ENCODE measurements at places on chromosomes 4 and X.

GRCh38 chr4:161252520-161253141 lies 911.2 kb downstream of the FSTL5 start:
- no peak for DNase-seq

GRCh38 chrX:41607264-41607832 lies 81.4 kb upstream of the GPR34 start:
- no peak for DNase-seq

DNA sequence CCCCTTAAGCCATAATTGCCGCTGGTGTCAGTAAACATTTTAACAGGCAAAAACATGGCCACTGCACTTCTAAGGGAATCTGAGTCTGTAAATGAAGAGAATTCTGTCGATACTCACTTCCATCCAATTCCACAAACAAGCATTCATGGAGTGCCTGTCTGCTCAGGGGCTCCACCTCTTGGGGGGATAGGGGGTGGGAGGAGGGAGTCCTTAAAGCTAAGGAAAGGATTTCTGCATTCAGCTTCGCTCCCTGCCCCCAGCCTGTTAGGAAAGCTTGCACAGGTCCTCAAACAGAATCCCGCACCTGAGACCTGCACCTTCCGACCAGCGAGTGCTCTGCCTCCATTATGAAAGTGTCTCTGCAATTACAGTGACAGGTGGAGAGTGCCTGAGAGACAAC lies 130.2 kb upstream of the KIT start:
- DNase-seq, result no peak

DNA sequence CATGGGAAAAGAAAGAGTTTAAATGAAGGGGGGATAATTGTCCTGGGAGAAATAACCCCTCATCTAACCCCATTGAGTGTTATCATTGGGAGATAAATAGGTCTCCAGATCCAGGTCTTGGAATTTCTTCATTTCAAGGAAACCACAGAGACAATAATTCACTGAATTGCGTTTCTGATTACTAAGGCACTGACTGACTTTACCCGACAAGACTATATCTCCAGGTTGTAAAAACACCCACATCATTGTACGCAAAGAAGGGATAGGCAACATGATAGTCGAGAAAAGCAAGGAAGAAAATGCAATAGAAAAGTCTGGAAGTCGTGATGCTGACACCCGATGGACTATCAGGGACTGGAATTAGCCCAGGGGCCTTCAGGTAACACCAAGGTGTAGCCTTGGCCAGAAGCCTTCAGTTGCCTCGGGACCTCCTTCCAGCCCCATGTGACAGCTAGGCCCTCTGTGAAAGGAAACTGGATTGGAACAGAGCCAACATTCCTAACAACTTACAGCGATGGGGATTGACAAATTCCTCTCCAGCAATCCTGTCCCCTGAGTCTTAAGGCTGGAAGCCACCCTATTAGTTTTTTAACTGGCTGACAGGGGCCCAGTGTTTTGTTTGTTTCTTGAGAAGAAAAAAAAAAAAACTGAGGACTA lies 46.5 kb upstream of the RAB9B start:
- no peak for DNase-seq

GRCh38 chr4:56757261-56757746 lies 64.2 kb downstream of the SPINK2 start:
- no peak for DNase-seq

GRCh38 chrX:113726898-113727297 lies 857.0 kb upstream of the HTR2C start:
- no peak for DNase-seq

DNA sequence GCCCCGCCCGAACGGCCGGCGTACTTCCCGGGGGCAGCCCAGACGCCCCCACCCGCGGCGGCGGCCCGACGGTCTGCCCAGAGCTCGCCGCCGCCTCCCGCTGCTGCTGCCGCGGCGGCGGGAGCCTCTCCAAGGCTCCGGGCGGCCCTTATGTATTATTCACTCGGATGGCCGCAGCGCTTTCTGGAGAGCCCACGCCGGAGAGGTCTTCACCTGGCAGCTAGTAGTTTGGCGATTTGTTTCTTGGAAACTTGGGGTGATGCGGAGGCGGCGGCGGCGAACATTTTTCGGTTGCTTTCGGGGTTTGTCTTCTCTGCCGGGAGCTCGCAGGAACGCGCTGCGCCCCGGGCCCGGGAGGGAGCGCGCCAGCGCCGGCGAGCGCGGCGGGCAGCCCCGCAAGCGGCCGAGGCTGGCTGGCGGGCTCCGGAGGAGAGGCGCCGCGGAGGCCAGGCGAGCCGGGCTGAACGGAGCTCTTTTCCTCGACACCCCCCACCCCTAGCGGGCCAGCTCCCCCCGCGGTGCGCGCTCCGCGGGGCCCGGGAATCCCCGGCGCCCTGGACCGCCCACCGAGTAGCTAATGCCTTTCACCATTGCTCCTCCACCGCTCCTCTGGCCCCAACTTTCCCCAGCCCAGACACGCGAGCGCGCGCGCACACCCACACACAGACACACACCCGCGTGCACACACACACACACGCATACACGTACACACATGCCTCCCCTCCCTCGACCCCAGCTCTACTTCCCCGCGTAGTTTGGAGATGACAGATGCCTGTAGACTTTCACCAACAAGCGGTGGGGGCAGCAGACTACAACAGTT lies 113.5 kb downstream of the DHX15 start:
- no peak for DNase-seq

DNA sequence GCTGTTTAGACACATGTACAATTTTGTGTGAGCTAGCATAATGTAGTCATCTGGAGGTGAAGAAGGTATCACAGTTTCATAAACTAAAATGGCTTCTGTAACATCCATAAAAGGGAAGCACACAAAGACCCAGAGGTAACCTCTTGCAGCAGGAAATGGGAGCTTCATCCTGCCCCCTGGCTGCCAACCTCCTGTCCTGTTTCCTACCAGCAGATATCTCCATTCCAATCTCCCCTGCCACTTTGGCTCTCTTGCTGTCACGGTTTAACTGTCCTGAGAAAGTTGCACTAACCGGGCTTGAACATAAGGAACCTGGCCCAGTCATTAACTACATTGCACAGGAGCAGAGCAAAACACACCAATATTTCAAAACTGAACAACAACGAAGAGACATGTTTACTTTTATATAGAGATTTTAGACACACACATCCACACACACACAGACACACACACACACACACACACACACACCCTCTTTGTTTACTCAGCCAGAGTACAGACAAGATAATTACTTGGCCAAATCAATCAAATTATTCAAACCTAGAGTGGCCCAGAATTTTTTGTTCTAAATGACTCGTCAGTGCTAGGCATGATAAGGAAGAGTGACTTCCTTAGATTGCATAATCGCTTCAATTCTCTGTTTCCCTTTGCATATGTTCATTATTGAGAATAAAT lies 24.2 kb downstream of the MID2 start:
- DNase-seq, result no peak

- no peak for DNase-seq
Measured at GRCh38 chr4:14532436-14532835, 469.8 kb upstream of the CPEB2 start.

DNA sequence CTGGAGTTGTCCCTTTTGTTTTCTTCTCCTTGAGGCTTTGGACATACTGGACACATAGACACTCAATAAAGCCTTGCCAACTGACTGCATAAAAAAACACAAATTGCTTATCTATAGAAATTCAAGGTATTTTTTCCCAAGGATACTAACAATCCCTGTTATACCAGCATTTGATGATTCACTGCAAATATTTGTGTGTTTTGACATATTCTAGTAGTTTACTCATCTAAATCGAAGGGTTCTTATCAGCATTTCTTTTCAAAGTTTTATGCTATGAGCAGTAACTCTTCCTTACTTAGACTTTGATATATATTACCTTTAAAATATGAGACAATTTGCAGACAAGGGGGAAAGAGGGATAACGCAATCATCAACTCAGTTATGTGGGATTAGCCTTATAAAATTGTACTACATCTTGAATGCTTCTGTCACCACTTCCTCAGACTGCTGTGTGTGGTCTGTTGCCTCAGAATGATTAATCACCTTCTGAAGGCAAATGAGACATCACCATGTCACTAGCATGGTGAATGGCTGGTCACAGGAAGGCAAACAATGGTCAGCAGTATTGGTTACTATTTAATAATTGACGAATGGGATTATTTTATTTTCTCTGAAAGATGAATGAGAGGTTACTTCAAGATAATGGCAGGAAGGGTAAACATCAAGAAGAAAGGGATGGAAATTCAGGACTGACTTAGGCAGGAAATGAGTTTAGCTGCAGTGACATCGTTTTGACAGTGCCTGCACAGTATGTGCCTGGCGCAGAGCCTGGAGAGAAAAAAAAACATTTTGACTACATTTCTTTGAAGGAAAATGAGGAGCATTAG lies 544.3 kb upstream of the CNKSR2 start:
- no peak for DNase-seq

- DNase-seq, result no peak
Measured at GRCh38 chr4:52823702-52824092, 38.4 kb upstream of the RASL11B start.

- no peak for DNase-seq
Measured at GRCh38 chr4:158821228-158821971, 52.6 kb downstream of the FNIP2 start.

- no peak for DNase-seq
Measured at GRCh38 chr4:129455482-129455881, 359.5 kb downstream of the C4orf33 start.

DNA sequence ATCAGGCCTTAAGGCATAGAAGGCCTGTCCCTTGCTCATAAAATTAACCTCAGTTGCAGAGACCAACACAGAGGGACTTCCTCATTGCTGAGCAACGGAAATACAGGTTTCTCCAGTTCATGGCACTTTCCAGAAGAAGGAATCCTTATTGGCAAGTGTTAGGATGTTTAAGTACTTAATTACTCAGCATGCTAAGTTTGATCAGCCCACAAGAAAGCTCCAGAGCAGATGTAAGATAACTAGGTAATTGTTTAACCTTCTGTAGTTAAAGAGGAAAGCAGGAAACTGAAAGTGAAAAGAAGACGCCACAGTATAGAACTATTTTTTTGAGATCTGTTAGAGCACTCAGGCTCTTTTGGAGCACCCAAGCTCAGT lies 33.5 kb downstream of the SMS start:
- no peak for DNase-seq

DNA sequence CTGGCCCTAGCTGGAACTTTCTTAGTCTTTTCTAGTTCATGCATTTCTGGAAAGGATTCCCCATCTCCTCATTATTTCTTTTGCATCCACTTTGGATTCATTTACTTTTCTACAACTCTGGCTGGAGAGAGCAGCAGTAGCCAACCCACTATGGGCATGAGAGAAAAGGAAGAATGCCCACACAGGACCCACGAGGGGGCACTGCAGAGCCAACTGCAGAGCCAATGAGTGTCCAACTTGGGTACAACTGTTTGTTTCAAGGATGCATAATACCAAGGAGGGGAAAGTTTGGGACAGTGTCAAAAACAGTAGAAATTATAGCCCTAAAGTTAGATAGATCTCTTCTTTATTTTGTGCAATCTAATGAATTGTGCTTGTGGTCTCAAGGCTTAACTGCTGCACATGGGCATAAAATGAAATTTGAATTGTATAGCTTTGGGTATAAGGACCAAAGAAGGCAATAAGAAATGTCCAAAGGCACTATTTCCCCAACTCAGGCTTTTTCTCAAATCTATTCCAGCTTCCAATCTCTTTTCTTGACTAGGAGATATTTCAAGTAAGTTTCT lies 230.6 kb downstream of the NSUN7 start:
- no peak for DNase-seq

DNA sequence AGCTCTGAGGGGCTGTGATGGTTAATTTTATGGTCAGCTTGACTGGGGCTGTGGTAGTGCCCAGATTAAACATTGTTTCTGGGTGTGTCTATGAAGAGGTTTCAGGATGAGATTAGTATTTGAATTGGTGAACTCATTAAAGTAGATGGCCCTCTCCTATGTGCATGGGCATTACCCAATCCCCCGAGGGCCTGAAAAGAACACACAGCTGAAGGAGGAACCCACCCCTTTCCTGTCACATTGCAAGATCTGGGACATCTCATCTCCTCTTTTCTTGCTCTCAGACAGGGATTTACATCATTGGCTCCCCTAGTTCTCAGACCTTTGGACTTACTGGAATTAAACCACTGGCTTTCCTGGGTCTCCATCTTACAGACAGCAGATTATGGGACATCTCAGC lies 29.4 kb upstream of the NDP start:
- DNase-seq, result no peak

DNA sequence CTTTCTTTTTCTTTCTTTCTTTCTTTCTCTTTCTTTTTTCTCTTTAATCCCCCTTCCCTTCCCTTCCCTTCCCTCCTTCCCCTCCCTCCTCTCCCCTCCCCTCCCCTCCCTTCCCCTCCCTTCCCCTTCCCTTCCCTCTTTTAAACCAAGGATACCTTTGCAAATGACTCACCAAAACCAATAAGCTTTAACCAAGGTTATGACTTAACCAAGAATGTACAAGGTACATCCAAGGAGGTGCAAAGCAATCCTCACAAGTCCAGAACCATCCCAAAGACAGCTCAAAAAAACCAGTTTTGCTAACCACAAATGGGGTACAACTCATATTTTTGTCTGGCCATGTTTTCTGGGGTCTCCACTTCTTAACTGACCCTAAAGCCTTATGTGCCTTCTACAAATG lies 174.7 kb upstream of the PPP1R2C start:
- no peak for DNase-seq

DNA sequence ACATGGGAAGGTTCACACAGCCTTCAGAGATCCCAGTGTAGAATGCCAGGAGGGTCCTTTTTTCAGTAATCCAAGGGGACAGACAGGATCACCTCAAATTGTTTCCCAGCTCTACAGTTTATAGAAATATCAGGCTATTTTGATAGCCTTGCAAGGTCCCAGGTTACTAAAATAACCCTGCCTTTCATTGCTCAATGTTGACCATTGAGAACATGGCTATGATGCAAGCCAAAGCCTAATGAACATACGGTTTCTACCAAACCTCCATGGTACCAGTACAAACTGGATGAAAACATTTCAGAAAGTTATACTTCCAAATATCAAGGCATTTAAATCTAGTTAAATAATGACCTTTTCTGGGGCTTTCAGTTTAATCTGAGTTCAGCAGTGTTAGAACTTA lies 151.5 kb downstream of the PLS3 start:
- no peak for DNase-seq

- no peak for DNase-seq
Measured at GRCh38 chr4:167079762-167080161, 154.5 kb downstream of the SPOCK3 start.

Measured in stimulated activated CD4-positive, alpha-beta T cell treated with anti-CD3 and anti-CD28 coated beads, TNF-alpha, amount 100 ng/mL, for 24 hours (primary cell).